Left renal pelvis (tissue), 4 donors: ENCODE measurements at places on chromosomes 5 and 9. TPM values are rescaled to one million over a fixed set of nuclear protein-coding genes. Genes with fewer than 3 reads are reported as not detected.

The INSYN2B gene
- 4.7 TPM for polyA plus RNA-seq

The OR2S2 gene
- not detected for polyA plus RNA-seq

The LCN9 gene
- not detected for polyA plus RNA-seq

The PKD2L2 gene
- polyA plus RNA-seq = 0.50 TPM

- no peak for DNase-seq
Measured at GRCh38 chr9:28668158-28668557, 1094.9 kb upstream of the C9orf72 start.

GRCh38 chr9:1698991-1699390 is 316.2 kb upstream of the SMARCA2 start:
- DNase-seq = no peak

DNA sequence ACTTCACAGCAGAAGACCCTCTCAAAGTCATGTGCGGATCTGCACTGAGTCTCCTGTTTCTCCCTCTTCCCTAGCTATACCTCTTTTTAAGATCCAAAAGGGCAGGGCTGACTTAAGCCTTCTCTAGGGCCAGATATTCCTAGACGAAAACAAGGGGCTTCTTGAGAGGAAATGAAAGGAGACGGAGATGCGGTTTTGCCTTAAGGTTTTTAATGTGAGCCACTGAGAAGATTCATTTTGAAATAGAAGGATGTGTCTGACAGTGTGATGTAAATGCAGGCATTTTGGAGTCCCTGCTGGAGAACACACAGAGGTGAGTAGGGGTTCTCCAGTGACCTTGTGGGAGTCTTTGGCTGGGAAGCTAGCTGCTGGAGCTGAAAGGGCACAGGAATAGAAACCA is 15.6 kb upstream of the IL12B start:
- DNase-seq = no peak

- peak; percentile 50 for DNase-seq
Measured at GRCh38 chr5:136769900-136770684, 404.7 kb upstream of the TRPC7 start.

DNA sequence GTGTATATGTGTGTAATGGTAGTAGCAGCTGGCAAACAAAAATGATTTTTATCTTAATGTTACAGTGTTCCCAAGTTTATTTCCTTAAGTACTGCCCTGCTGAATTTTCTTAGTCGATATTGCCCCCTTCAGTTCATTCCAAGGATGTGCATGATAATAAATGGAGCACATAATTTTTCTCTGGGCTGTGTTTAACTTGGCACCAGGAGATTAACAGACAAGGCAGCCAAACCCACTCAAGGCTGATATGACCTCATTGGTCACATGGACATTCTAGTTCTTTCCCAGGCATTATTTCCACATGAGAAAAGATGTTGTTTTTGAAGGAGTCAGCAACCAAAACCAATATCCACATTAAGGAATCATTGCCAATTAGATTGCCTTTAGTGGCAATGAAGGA is 61.8 kb downstream of the COX7C start:
- peak; percentile 29 for DNase-seq

DNA sequence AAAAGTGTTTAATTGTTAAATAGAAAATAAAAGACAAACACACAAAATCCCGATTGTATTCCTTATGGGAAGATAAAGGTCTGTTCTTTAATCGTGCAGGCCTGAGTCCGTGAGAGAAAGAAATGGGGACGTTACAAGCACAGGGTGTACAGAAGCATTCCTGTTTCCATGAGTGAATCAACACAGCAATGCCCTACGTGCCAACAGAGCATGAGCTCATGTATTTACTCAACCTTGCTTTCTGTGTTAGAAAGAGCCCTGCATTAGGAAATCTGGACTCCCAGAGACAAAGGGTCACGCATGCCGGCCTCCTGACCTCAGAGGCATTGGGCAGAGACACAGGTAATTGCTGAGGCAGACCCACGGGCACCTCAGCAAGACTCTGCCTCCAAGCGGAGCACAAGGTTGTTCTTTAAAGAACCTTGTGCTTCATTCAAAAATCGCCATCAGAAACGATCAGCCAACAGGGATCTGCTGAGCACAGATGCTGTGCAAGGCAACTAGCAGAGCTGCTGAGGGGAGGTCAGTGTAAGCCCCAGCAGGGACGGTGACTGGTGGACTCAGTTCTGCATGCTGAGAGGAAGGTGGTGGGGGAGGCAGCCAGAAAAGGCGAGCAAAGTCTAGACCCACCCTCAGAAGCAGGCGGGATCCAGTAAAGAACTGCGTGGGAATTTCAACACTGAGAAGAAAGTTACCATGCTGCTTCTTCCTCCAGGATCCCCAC is 101.0 kb downstream of the TLE1 start:
- DNase-seq = peak; percentile 54

DNA sequence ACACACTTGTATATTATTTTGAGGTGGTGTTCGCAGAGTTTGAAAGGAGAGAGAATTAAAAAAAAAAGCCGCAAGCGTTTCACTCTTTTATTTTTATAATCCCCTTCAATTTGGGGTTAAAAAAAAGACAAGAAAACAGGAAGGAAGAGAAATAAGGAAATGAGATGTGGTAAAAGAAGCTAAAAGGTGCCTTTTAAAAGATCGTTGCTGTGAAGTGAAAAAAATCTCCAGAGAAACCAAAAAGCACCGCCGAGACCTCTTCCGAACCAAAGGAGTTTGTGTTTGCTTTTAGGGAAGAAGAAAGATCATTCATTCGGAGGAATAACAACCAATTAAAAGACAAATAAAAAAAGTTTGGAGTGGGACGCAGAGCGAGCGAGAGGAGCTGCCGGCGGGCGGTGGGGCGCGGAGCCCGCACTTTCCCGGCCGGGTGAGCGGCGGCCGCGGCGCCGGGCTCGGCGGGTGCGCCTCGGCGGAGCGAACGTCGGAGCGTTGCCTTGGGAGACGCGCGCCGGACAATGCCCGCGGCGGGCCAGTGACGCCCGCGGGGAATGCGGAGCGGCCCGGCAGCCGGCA is 355 bp downstream of the TLE4 start:
- DNase-seq = no peak

DNA sequence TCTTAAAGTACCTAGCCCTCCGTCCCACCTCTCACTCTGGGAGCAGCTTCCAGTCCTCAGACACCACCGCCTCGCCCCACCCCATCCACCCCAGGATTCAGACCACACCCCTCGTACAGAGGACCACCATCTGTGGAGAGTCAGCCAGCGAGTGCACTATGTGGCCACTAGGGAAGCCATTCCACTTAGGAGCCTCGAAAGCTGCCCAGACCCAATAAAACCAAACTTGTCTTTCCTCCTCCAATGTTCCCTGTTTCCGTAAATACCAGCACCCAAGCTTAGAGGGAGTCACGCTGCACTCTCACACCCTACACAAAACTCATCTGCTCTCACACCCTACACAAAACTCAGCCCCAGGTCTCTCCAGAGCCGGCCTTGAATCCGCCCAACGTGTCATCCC is 1.9 kb downstream of the GCNT4 start:
- DNase-seq = no peak

DNA sequence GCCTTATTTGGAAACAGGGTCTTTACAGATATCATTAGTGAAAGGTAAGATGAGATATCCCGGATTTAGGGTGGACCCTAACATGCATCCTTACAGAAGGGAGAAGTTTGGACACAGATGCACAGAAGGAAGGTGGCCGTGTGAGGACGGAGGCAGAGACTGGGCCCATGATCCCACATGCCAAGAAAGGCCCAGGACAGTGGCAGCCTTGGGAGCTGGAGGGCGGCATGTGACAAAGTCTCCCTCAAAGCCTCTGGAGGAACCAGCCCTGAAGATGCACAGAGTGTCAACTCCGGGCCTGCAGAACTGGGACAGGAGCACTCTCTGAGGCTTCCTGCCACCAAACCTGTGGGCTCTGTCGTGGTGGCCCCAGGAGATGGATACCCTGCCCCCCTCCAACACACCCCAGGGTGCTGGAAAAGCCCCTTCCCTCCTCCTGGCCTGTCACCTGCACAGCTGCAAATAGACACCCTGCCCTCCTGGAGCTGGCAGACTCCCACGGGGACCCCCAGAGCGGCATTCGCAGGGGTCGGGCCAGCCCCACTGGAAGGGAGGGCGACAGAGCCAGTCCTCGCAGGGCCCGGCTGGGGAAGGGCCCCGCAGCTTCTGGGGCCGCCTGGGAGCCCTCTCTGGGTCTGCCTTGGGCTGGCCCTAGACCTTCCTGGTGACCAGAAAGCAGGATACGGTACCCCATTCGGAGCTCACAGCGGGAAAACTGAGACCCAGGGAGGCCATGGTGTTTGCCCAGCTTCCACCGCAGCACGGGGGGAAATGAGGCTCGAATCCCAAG is 7.9 kb downstream of the NACC2 start:
- no peak for DNase-seq

DNA sequence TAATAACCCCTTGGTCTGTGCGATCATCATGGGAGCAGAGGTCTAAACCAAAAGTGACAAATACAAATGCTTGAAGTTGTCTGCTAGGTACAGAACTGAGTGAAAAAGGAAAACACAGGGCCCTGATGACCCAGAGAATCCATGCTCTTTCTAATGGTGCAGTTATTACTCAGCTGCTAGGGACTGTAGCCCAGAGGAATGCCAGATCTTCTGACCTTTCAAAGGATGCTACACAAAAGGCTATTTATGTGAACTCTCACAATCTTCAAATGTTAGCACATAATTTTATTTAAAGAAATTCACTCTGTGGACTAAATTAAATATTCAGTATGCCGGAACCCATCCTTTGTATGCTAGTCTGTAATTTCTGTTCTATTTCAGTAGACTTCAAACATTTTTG is 79.9 kb downstream of the PRR16 start:
- no peak for DNase-seq

GRCh38 chr5:144481861-144482260 is 311.2 kb downstream of the KCTD16 start:
- DNase-seq = no peak
